ENCODE measurements at places on chromosomes 3 and 15. TPM values are rescaled to one million over a fixed set of nuclear protein-coding genes. Genes with fewer than 3 reads are reported as not detected.

Gene SPESP1
- total RNA-seq: not detected

Gene ADGRG7
- 46.5 TPM for total RNA-seq

Gene FBXW12
- 0.51 TPM for total RNA-seq

Gene LRRIQ4
- not detected for total RNA-seq

Gene TERC
- 7.1 TPM for total RNA-seq

DNA sequence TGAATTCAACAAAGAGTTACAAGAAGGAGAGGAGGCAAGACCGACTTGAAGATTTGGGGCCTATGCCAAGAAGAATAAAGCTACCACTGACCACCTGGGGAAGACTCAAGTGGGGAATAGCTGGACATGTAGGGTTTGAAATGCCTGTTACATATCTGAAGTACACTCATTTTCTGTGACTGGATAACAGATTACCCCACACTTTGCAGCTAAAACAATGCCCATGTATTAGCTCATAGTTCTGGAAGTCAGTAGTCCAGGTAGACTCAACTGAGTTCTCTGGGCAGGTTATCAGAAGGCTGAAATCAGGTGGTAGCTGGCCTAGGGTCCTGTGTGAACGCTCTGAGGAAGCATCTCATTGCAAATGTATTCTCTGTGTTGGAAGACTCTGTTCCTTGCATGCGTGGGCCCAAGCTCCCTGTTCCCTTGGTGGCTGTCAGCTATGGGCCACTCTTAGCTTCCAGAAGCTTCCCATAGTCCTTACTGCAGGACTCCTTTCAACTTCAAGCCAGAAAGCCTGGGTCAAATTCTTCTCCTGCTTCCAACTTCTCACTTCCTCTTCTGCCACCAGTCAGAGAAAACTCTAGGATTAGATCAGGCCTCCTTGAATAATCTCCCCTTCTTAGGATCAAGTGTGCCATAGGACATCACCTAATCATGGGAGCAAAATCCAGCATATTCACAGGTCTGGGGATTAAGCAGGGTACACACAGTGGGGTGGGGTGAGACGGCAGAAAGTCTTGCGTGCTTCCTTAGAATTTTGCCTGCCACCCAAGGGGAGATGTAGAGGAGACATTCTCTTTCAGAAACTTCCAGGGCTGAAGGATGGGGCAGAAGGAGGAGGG, 187.8 kb downstream of the SHQ1 start:
- no peaks in the 10 kb centered on the region for H3K36me3 ChIP-seq
- DNase-seq: no peak
- H3K27me3 ChIP-seq: peaks cover 2% of the 10 kb centered on the region
- no peaks in the 10 kb centered on the region for H3K4me1 ChIP-seq

DNA sequence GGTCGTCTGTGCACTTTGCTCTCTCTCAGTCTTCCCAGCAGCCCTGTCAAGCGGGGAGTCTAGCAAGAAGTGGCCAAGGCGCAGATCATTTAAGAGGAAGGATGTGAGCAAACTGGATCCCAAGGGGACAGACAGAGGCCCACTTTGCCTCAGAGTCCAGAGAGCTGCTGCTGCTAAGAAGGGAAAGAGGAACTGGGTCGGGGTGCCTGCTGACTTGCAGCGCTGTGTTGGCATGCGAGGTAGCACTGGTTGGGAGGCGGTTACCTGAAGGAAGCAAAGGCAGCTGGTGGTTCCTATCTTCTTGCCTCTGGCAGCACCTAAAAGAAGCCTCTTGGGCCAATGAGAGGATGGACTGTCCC, 28.1 kb downstream of the SMAD3 start:
- no peak for DNase-seq
- H3K4me1 ChIP-seq: peaks cover 56% of the 10 kb centered on the region
- no peak overlapping the region for H3K4me3 ChIP-seq
- H3K27me3 ChIP-seq: no peaks in the 10 kb centered on the region
- no peak overlapping the region for H3K27ac ChIP-seq

GRCh38 chr3:185943760-185944106, 5.9 kb upstream of the TRA2B start:
- no peaks in the 10 kb centered on the region for H3K27me3 ChIP-seq
- no peaks in the 10 kb centered on the region for H3K36me3 ChIP-seq
- no peaks in the 10 kb centered on the region for H3K4me1 ChIP-seq
- DNase-seq: no peak
- H3K4me3 ChIP-seq: no peak overlapping the region

DNA sequence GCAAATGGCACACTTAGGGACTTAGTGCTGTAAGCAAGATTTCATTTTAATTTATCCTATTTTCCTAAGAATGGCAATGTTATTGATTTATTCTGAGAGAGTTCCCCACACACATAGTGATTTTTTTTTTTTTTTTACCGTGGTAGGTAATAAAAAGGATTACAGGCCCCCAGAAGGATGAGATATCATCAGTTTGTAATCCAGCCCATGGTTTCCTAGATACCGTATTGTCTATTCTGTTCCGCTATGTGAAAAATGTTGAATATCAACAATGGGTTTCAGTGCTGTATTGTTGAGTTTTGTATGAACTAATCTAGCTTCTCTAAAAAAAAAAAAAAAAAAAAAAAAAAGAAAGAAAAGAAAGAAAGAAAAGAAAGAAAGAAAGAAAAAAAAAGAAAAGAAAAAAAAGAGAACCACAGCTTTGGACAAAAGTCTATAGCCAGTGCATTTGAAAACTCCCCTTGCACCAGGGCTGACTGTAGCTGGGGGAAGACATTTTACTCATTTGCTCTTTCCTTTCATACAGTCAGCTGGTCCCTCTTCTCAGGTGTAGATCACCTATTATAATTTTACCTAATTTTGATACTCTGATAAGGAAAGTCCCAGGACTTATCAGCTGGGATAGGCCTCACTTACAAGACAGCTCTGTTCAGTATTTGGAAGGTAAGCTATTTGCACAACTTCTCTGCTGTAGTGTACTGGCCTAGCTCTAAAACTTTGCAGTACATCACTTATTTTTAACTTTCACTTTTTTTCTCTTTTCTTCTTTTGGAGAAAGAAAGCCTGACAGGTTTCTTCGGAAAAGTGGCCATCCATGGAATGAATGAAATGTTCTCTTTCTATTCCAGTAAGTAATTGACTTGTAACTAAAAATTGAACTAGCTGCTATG, 101.4 kb upstream of the SOX2 start:
- H3K4me1 ChIP-seq: no peaks in the 10 kb centered on the region
- no peak for DNase-seq
- no peaks in the 10 kb centered on the region for H3K36me3 ChIP-seq
- H3K4me3 ChIP-seq: no peak overlapping the region

- H3K4me1 ChIP-seq: no peaks in the 10 kb centered on the region
- no peak overlapping the region for H3K4me3 ChIP-seq
- H3K27me3 ChIP-seq: no peaks in the 10 kb centered on the region
- H3K27ac ChIP-seq: no peak overlapping the region
- no peaks in the 10 kb centered on the region for H3K36me3 ChIP-seq
Observed at GRCh38 chr3:86661817-86662216, 329.1 kb downstream of the VGLL3 start.

GRCh38 chr3:42518800-42519567, 16.5 kb downstream of the VIPR1 start:
- H3K27ac ChIP-seq: no peak overlapping the region
- H3K36me3 ChIP-seq: no peaks in the 10 kb centered on the region
- no peak overlapping the region for H3K4me3 ChIP-seq
- no peaks in the 10 kb centered on the region for H3K4me1 ChIP-seq
- H3K27me3 ChIP-seq: no peaks in the 10 kb centered on the region
- DNase-seq: no peak

DNA sequence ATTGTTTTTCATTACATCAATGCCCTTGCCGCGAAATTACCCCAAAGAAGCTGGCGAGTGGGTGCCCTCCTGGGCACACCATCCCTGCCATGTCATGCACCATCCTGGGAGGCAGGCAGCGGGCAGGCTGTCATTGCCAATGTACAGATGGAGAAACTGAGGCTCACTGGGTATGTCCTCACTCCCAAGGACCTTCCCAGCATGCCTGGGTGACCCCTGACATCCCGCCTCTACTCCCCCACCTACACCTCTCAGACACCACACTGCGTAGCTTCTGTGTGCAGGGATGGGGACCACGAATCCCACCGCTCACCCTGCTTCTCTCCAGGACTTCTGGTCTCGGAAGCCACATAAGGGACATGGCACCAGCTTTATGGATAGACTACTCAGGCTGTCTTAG, 41.0 kb upstream of the SLC41A3 start:
- H3K4me1 ChIP-seq: no peaks in the 10 kb centered on the region
- no peaks in the 10 kb centered on the region for H3K27me3 ChIP-seq
- DNase-seq: no peak

DNA sequence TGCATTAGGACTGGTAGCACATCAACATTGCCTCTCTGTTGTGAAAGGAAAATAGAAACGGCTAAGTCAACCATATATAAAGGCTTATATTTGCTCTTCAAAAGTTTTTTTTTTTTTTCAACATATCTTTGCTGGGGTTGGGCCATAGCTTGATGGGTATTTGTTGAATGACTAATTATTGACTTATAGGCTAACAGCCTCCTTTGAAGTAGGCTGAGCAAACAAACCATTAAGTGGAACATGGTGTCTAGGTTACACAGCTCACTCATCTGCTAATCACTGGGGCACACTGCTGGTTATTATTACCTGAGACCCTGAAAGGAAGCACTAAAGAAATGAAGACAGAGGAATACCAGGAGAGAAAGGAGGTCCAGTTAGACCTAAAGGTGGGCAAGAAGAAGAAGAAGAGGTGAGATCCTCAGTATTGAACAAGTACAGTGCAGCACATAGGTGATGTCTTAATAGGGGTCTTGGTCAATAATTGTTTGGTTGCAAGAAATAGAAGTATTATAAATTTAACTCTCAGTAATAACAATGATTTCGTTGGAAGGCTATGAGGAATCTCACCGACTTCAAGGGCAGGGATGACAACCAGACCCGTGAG, 139.4 kb downstream of the RPLP1 start:
- H3K4me3 ChIP-seq: no peak overlapping the region
- no peak overlapping the region for H3K27ac ChIP-seq
- H3K4me1 ChIP-seq: peaks cover 25% of the 10 kb centered on the region

DNA sequence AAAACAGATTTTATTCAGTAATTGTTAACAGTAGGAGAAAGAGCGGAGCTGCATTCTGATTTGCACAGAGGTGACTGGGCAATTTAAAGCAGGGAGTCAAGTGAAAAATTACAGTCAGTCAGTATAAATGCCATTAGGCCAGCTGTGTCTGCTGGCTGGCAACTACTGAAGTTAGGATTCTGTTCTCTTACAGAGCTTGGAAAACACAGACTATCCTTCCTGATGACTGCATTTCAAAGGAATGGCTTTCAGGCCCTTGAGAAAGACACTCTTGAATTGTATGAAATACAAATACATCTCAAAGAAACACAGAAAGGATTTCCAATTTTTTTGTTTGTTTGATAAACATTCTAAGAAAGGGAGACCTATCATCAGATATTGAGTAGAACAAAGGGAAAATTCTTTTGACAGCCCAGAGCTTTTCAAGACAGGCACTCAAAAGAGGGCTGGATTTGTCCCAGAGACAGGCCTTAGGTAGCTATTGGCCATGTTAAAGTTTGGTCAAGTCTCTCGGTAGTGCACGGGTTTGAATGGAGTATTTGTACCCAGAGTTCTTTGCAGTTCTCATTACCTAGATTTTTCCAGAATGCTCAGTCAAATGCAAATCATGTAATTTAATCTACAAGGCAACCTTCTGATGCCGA, 551.2 kb upstream of the CCDC54 start:
- DNase-seq: no peak
- H3K4me1 ChIP-seq: no peaks in the 10 kb centered on the region
- H3K27ac ChIP-seq: no peak overlapping the region
- no peaks in the 10 kb centered on the region for H3K27me3 ChIP-seq
- no peak overlapping the region for H3K4me3 ChIP-seq
- H3K36me3 ChIP-seq: no peaks in the 10 kb centered on the region

GRCh38 chr15:74300057-74300795, 64.1 kb downstream of the CCDC33 start:
- H3K4me3 ChIP-seq: no peak overlapping the region
- H3K4me1 ChIP-seq: peaks cover 4% of the 10 kb centered on the region
- no peak overlapping the region for H3K27ac ChIP-seq
- H3K36me3 ChIP-seq: no peaks in the 10 kb centered on the region
- no peak for DNase-seq

GRCh38 chr15:70586241-70586640, 177.1 kb downstream of the UACA start:
- H3K36me3 ChIP-seq: no peaks in the 10 kb centered on the region
- no peak overlapping the region for H3K27ac ChIP-seq
- H3K4me1 ChIP-seq: no peaks in the 10 kb centered on the region
- no peak overlapping the region for H3K4me3 ChIP-seq
- H3K27me3 ChIP-seq: peaks cover 13% of the 10 kb centered on the region

GRCh38 chr3:51637941-51638471, 33.0 kb upstream of the TEX264 start:
- H3K36me3 ChIP-seq: peaks cover 70% of the 10 kb centered on the region
- no peak overlapping the region for H3K27ac ChIP-seq
- H3K27me3 ChIP-seq: no peaks in the 10 kb centered on the region
- DNase-seq: peak; percentile 56

- no peak overlapping the region for H3K27ac ChIP-seq
- no peak overlapping the region for H3K4me3 ChIP-seq
- no peaks in the 10 kb centered on the region for H3K36me3 ChIP-seq
- H3K4me1 ChIP-seq: no peaks in the 10 kb centered on the region
Observed at GRCh38 chr15:78981532-78982313, 36.9 kb upstream of the CTSH start.

- no peak overlapping the region for H3K4me3 ChIP-seq
- H3K27me3 ChIP-seq: no peaks in the 10 kb centered on the region
- H3K27ac ChIP-seq: no peak overlapping the region
- H3K4me1 ChIP-seq: no peaks in the 10 kb centered on the region
- DNase-seq: no peak
- H3K36me3 ChIP-seq: no peaks in the 10 kb centered on the region
Observed at GRCh38 chr15:26590676-26591075, 182.2 kb downstream of the GABRB3 start.

GRCh38 chr3:145719114-145719513, 441.9 kb downstream of the PLOD2 start:
- no peaks in the 10 kb centered on the region for H3K4me1 ChIP-seq
- H3K27ac ChIP-seq: no peak overlapping the region
- no peaks in the 10 kb centered on the region for H3K27me3 ChIP-seq
- no peaks in the 10 kb centered on the region for H3K36me3 ChIP-seq

DNA sequence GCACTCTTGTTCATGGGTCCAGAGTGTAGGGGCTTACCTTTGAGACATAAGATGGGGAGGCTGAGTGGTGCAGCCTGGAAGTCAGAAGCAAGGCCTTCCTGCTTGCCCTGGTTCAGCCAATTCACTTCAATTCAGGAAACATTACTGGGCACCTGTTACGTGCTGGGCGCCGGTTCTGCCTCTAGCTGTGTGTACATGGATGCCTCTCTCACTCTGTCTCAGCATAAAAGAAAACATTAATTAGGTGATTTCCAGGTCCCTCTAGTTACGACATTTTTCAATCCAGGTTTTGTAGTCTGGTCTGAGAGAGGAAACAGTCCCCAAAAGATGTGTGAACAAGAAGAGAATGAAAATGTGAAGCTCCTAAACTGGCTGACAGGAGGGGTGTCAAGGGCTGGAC, 1.2 kb downstream of the RTP1 start:
- DNase-seq: no peak
- no peak overlapping the region for H3K27ac ChIP-seq
- H3K27me3 ChIP-seq: no peaks in the 10 kb centered on the region
- no peak overlapping the region for H3K4me3 ChIP-seq
- no peaks in the 10 kb centered on the region for H3K36me3 ChIP-seq

GRCh38 chr3:69967156-69967555, 32.4 kb upstream of the SAMMSON start:
- no peaks in the 10 kb centered on the region for H3K27me3 ChIP-seq
- peaks cover 20% of the 10 kb centered on the region for H3K36me3 ChIP-seq
- H3K4me1 ChIP-seq: no peaks in the 10 kb centered on the region
- DNase-seq: no peak

- H3K27me3 ChIP-seq: peaks cover 18% of the 10 kb centered on the region
- H3K36me3 ChIP-seq: no peaks in the 10 kb centered on the region
- H3K4me1 ChIP-seq: no peaks in the 10 kb centered on the region
- H3K27ac ChIP-seq: no peak overlapping the region
- no peak for DNase-seq
Observed at GRCh38 chr3:63450634-63451363, 172.7 kb downstream of the SYNPR start.

All from cardiac muscle cell (in vitro differentiated cells and primary cell).